NCI-H510A treated with DMSO at 0.1 percent for 48 hours (cell line): ENCODE measurements at places on chromosomes 11 and 22.

GRCh38 chr11:62241095-62241494 lies 944 bp upstream of the SCGB1D2 start:
- DNase-seq, result no peak

DNA sequence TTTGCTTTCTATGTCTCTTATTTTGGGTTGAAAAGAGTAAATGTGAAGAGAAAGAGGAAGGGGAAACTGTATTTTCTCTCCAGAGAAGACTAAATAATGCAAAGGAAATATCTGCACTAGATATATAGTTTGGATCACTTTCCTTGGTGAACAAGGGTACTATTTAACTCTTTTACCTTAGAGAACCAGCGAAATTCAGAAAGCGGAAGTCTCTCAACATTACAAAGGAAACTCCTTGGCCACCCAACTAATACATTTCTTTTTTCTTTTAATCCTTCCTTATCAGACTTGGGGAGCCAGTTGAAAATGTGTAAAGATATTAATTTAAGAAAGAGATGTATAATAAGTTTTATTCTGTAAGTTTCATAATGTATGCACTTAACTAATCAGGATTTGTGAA lies 64.2 kb downstream of the SESN3 start:
- no peak for DNase-seq

DNA sequence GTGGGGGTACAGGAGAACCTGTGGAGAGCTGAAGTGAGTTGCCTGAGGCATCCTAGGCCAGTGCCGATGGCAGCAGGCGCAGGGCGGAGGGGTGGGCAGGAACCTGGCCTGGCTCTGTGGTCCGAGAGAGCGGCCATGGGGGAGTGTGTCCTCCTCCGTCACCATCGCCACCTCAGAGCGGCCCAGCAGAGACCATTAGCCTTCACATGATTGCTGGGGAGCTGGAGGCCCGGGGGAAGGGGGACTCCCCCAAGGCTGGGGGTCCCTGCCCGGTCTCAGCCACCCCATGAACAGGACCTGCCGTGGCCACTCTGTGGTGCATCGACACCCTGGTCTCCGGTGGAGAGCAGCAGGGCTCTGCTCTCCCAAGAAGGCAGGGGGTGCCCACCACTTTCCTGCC lies 4.1 kb downstream of the OMP start:
- DNase-seq, result no peak

DNA sequence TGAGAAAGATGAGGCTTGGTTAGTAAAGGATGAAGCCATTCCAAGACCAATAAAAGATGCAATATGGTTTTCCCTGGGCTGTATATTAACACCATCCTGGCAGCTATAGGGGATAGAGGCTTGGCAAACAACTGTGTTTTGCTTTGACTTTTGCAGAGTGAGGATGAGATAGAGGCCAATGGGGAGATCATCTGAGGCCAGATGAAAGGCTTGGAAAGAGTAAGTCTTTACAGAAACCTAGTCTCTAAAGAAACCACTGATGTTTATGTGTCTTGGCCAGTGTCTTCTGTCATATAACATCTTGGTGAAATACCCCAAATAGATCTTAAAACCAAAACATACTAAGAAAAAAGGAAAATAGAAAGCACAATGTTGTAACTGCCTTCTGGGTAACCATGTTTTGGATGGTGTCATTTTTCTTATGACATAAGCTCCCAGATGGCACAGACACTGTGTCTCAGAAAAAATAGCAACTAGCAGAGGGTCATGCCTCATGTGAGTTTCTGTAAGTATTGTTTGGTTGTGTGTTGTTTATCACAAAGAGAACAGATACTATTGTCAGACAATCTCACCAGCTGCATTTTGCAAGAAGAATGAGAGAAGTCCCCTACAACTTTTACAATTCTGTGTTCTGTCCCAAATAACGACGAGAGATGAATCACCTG lies 305.4 kb downstream of the ST3GAL4 start:
- no peak for DNase-seq

DNA sequence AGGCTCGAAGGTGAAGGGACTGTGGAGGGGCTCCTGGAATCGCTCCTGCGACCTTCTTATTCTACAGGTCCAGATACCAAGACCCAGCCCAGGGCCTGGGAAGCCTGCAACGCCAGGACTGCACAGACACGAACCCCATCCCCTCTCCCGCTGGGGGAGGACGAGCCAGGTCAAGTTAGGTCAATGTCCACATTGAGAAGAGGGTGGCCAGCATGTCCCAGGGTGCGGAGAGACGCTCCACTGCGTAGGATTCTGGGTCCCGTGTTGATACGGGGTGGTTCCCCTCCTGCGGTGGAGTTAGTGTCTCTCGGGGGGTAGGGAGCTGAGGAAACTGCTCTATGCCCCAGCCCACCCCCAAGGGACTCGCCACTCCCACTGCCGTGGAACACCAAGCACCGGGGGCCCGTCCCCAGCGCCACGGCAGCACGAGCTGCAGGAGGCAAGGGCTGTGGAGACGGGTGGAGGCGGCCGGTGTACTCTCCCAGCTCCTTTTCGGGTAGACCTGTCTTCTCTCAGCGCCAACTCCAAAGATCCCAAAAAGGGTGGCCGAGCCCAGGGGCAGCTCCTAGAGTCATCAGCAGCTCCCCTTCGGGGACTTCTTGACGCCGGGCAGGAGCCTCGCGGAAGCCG lies 1.6 kb downstream of the GSC2 start:
- no peak for DNase-seq

GRCh38 chr11:11640152-11640551 lies 18.3 kb upstream of the GALNT18 start:
- no peak for DNase-seq

GRCh38 chr11:119474682-119475596 lies 52.0 kb upstream of the THY1 start:
- DNase-seq, result peak; percentile 51

GRCh38 chr11:687751-688150 lies 7.3 kb downstream of the DEAF1 start:
- no peak for DNase-seq
